ENCODE measurements at places on chromosomes 1 and 21.

DNA sequence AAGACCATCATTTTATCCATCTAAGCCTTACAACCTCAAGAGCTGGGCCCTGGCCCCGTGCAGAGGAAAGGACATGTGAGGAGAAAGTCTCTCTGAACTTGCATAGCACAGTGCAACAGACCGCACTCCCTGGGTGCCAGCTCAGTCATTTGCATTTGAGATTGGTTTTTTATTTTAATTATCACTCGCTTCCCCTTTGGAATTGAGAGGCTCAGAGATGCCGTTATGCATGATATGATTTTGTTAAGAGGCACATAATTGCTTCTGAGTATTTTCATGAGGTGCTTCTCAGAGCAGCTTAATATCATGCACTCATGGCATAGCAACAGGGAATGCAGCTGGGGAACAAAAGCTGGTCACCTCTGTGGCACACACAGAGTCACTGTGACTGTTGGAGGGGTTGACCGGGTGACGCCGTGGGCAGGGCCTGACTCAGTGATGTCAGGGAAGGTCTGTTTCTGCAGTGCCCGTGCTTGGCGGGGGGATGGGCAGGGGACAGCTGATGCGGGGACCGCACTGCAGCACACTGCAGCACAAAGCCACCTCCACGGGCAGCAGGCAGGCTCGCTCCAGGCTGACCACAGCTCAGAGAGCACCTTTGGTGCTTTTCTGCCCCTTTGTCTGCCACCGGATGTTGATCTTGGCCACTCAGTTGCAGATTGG lies 43.2 kb upstream of the VAMP3 start:
- DNase-seq: no peak

DNA sequence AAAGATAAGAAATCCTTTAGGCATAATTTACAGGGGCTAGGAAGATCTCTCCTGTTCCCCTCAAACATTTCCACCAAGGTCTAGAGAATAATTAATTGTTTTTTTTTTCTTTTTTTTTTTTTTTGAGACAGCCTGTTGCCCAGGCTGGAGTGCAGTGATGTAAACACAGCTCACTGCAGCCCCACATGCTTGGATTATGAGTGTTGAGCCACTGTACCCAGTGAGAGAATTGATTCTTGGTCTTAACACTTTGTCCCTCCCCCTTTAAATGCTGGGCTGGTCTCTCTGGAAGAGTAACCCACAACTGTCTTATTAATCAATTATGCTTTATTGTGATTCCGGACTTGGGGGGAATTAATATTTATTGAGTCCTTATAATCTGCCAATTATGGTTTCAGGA lies 33.4 kb downstream of the ATF3 start:
- DNase-seq: no peak

GRCh38 chr1:113266788-113267187 lies 123.5 kb upstream of the MAGI3 start:
- no peak for DNase-seq

DNA sequence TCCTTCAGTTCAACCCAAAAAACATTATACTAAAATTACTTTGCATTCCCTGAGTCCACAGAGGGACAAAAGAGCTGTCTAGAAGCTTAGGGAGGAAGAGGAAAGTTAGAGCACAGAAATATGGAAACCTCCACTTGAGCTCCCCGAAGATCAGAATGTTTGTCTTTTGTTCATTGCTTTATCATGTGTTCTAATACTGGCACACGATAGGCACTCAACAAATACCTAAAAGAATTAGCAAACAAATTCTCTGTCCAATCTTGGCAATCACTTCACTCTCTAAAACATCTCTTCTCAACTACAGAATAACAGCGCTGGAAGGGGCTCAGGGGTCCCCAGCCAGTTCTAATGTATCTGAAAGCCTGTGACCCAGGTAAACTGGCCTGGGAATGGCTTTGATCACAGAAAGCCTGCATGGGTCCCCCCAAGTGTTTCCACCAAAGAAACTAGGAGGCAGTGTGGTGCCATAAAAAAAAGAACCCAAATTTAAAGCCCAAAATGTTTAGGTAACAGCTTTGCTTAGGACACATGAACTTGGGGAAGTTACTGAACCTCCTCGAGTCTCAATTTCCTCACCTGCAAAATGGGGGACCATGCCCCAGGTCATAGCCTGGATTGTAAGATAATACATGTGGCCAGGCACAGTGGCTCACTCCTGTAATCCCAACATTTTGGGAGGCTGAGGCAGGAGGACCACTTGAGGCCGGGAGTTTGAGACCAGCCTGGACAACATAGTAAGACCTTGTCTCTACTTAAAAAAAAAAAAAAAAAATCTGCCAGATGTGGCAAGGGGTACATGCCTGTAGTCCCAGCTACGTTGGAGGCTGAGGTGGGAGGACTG lies 45.8 kb downstream of the SSBP3 start:
- DNase-seq: no peak

- no peak for DNase-seq
These were observed 3.9 kb downstream of the LAMB3 start for GRCh38 chr1:209648346-209648745.

GRCh38 chr1:56092684-56093570 lies 486.4 kb downstream of the PLPP3 start:
- DNase-seq: no peak

- DNase-seq: no peak
These were observed 143.6 kb downstream of the GABPA start for GRCh38 chr21:25878344-25878743.
